ENCODE measurements at places on chromosomes 1 and 21.
A peak's percentile ranks its signal among the peaks of the same experiment; 100 is the strongest.

- no peak for DNase-seq
Measured at GRCh38 chr1:203129501-203130231, 2.1 kb downstream of the ADORA1 start.

DNA sequence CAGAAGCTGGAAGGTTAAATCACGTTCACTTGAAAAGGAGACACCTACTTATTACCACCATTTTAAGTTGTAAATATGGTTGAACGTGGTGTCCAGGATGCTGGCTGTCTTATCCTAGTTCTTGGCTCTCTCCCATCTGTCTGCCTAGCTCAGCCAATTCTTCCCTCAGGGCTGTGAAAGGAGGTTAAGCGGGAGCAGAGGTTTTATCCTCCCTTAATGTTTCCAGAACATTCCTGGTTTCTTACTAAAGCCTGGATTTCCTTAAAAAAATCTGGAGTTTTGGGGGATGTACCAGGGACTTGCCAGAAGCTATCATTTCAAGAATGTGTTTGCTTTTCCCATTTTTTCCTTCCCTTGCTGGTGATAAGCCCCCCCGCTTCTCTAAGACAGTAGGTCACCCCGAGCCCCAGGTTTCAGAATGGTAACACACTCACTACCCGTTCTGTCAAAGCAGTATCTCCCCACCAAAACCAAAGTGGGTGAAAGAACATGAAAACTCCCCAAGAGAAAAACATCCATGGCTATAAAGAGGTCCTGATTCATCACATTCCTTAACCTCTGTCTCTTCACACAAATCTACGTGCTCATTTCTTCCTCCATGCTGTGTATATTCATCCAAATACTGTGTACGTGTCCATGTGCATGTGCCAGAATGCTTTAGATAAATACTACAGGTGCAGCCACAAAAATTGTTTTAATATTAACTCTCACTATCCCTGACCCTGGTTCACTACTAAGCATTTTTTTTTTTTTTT, 114.7 kb downstream of the MAP3K21 start:
- DNase-seq, result no peak

DNA sequence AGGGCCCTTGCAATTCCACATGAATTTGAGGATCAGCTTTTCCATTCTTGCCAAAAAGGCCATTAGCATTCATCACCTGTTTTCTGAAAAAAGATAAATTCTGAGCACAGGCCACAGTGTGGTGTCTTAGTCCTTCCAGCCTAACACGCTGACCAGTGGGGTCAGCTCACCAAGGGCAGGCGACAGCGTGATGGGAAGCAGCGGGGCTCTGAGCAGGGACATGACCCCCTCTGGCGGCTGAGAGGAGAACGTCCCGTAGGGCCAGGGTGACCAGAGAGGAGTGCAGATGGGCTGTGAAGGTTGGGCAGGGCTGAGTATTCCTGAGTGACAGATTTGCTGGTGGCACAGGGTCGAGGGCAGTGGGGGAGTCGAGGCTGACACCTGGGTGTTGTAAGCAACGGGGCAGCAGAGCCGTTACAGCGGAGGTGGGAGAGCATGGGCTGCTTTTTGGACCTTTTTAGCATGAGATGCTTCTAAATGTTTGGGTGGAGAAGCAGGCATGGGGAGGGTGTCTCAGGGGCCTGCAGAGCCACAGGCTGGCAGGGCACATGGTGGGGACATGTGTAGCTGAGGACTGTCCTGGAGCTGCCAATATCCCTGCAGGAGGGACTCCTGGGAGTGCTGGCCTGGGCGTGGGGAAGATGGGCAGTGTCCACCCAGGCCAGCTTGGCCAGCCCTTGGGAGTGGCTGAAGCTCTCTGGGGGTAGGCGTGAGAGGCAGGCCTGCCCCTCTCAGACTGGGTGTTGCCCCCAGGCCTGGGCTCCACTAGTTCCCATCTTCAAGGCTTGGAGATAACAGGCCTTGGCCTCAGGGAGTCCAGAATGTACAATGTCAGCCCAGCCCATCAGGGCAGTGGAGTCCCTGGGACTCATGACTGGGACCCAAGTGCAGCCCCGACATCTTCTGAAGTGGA, 8.6 kb upstream of the CALML6 start:
- peak; percentile 89 for DNase-seq

- DNase-seq, result no peak
Measured at GRCh38 chr1:205959789-205960188, 16.5 kb upstream of the SLC26A9 start.

- DNase-seq, result no peak
Measured at GRCh38 chr21:42640486-42640885, 12.9 kb upstream of the PDE9A start.

GRCh38 chr1:34199927-34200326, 23.2 kb downstream of the C1orf94 start:
- no peak for DNase-seq

GRCh38 chr1:14541348-14541747, 57.1 kb upstream of the KAZN start:
- DNase-seq, result no peak

GRCh38 chr21:35051287-35051818, 2.3 kb upstream of the RUNX1 start:
- peak; percentile 73 for DNase-seq

DNA sequence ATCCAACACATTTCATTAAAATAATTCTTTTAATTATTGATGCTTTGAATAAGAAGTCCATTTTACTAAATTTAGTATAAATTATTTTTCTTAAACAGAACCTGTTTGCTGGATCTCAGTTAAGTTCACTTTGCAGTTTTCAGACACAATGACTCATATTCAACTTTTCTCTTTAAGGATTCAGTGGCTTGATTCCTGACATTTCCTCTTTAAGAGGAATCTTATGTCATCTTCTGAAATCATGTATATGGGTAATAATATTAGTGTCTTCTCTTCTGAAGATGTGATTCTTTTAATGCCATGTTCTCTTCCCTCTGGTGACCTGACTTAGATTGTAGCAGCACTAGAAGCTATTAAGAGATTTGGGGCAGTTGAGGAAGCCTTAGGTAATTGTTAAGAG, 12.6 kb downstream of the CREG1 start:
- DNase-seq, result no peak

DNA sequence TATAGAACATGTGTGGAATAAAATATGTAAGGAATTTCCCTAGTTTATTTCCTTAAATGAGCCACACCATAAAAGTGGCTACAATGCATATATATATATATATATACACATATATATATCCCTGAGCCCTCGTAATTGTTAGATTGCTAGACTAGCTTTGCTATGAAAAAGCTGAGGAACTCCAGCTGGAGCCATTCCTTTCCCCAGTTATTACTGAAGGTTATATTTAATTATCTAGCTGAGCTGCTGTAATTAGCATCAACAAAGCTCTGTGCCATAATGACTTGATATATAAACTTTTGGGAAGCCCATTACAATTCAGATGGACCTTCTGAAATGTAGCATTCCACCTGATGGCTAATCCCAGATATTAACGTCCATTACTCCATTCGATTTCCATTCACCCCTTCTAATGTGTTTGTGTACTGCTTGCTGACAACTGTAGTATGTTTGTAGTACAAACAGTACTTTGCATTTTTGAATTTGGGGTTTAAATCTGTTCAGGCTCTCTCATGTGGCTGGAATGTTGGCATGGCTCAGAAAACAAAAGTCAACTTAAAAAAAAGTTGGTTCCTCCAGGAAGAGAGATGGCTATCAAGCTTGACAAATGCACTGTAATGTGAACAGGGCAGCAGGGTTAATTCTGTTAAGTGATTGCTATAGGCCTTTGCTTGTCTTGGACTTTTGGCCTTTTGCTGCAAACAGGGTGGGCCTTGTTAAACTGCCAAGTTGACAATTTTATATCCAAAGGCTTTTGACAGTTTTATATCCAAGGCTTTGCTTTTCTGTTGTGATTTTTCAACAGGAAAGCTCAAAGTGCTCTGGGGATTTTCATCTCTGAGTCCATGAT, 170.0 kb downstream of the LTN1 start:
- no peak for DNase-seq

DNA sequence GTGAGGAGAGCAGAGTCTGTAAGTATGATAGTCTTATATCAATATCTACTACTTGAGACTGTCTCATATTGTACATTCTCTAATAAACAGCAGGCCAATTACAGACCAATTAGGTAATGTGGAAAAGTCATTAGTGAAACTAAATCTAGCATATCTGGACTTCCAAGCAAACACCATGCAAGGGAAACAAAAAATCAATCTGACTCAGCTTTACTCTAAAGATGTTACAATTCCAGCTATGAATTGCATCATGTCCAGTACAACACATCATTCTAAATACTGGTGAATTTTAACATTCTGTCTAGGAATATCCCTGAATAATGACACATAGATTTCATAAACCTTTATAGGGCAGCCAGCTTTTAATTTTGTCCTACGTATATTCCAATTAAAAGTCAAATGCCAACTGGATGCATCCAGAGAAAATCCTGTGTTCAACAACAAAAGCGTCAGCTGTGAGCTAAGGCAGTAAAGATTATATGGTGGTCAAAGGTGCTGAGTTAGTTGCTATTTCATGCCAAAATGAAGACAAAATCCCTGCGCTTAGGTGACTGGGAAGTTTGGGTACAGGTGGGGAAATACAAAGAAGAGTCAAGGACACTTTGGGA, 159.3 kb downstream of the TTLL7 start:
- no peak for DNase-seq

GRCh38 chr1:215889871-215890270, 322.8 kb downstream of the KCTD3 start:
- DNase-seq, result no peak

DNA sequence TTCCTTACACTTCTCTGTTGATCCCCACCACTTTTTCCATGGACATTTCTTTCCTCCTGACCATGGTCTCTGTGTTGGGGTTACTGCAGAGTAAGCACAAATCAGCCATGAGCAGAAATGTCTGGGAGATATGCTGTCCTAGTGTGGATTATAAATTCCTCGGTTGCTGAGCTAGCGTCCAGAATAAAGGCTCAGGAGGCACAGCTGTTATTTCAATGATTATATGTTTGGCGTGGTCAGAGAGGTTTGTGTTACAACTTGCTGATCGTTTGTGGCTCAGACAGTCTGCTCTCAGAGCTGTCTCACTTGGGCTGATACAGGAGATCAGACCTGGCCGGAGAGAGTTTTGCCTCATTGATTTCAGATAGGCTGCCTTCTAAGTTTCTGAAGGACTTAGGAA, 37.5 kb upstream of the LAMC2 start:
- DNase-seq, result no peak

DNA sequence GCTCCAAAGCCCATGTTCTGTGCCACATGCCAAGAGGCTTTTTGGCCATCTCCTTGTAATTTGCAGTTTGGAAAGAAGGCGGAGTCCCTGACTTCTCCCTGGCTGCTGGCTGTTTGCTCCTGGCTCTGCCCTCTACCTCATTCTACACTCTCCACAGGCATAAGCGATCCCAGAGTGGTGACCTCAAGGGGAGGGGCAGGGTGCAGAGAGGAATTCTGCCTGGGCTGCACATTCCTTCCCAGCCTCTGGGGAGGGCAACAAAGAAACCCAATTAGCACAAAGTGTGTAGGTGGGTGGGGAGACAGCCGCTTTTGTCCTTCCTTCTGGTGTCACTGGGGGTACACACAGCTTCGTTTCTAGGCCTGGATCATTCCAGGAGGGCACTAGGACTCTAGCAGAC, 95.3 kb downstream of the HIVEP3 start:
- DNase-seq, result no peak

GRCh38 chr1:31551208-31551607, 25.1 kb upstream of the TINAGL1 start:
- no peak for DNase-seq

- DNase-seq, result no peak
Measured at GRCh38 chr1:9705337-9706093, 54.0 kb downstream of the PIK3CD start.

DNA sequence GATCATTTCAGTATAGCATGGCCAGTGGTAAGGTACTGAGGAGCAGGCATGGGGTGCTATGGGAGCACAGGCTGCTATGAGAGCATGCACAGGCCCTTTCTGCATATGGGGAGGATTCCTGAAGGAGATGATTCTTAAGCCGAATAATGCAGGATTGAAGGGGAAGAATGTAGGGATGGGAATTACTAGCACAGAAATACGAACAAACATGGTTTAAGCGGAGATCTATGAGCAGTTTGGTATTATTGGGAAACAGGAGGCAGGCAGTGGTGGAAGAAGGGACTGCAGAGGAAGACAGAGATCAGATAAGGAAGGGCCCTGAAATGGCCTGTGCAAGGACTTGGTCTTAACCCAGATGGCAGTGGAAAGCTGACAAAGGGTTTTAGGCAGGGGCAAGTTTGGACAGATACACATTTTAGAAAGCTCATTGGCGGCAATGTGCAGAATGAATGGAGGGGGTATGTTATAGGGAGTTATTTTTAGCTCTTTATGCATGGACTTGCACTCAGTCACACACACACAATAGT, 1.7 kb downstream of the OSCP1 start:
- no peak for DNase-seq

- DNase-seq, result peak; percentile 49
Measured at GRCh38 chr1:180912801-180913565, at the start of gene KIAA1614. Gene KIAA1614, plus strand, starts transcription at chr1:180912897. Its CDS starts 347 bp downstream, at chr1:180913244.

DNA sequence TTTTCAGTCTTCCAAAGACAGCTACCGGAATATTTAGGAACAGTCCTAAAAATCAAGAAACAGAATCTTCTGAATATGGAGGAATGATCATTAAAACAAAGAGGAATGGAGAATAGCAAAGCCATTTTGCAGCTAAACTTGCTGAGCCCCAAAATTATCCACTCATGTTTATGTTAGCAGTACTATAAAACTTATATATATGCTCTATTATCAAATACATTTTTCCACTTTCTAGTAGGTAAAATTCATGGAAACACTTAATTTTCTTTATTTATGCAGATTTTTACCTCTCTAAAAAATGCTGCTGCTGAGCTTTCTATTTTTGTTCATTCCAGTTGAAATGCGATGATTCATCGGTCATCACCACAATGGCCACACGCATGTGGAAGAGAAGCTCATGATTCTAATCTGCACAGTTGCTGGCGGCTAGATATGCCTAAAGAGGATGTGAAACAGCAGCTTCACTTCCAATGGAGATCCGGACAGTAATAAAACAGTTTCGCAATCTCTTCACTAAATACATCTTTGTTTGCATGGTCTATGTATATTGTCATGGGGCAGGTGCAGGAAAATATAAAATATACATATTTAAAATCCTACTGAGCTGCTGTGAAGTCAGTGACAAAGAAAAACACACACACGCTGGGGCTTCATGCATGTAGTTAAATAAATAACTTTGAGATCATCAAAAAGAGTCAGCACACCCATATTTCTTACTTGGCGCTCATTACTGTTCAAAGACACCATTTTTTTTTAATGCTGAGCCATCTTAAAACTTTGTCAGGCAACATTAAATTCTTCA, 292.2 kb downstream of the SMYD3 start:
- no peak for DNase-seq

DNA sequence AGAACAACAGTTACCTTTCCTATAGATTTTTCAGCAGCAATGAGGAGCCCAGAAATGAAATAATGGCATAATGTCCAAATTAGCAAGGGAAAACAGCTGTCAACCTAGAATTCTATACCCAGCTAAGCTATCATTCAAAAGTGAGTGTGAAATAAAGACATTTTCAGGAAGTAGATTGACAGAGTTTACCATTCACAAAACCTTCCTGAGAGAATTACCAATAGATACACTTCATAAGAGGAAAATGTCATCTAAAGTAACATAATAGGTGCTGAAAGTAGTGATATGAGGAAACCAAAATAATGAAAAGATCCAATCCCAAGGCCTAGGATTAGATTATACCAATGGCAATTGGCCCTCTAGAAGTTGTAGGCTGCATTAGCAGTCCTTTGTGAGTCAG, 34.6 kb downstream of the OBSCN start:
- no peak for DNase-seq

- DNase-seq, result no peak
Measured at GRCh38 chr1:16521288-16521583, 7.2 kb upstream of the RNU1-1 start.

GRCh38 chr1:206709772-206710459, 25.2 kb downstream of the MAPKAPK2 start:
- DNase-seq, result no peak

All from endothelial cell (in vitro differentiated cells).